ENCODE measurements at places on chromosomes 1 and 21. TPM values are rescaled to one million over a fixed set of nuclear protein-coding genes. Genes with fewer than 3 reads are reported as not detected.

HEYL gene
- under 0.01 TPM for total RNA-seq

CHTOP gene
- total RNA-seq = 15.5 TPM

INPP5B gene
- 20.6 TPM for total RNA-seq

- peak; percentile 41 for DNase-seq
These were observed 31.4 kb downstream of the CLCA1 start for GRCh38 chr1:86499987-86500593.

Data from lung microvascular endothelial cell (primary cell).